ENCODE measurements at places on chromosomes 6 and 20. TPM values are rescaled to one million over a fixed set of nuclear protein-coding genes. Genes with fewer than 3 reads are reported as not detected.

The ELOVL2 gene
- total RNA-seq: 0.46 TPM

DNA sequence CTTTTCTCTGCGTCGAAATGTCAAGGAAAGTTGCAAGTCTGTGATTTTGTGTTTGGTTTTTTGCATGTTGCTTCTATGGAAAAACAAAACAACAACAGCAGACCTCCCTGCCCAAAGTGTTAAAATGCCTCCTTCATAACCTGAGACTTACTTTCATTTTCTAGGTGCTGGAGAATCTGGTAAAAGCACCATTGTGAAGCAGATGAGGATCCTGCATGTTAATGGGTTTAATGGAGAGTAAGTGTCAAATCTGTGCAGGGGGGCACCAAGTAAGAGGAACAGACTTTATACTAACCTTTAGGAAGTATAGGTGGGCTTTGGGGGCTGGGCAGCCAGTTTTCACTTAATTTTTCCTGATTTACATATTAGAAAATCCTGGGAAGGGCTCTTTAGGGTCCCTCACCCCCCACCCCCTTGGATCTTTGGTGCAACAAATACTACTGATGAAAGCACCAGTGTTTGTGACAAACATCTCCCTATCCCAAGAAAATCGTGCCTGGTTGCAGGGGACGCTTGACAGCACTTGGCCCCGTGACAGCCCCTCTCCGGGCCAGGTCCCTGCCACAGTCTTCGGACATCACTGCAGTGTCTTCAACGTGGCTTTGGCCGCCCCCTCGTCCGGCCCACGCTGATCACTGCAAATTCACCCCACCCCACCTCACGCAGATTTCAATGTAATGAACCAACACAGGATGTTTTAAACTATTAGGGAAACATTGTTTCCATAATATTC lies 43.1 kb downstream of the GNAS start:
- DNase-seq: no peak

GRCh38 chr20:6395695-6396094 lies 272.9 kb upstream of the FERMT1 start:
- DNase-seq: no peak

The GPRC6A gene
- not detected for total RNA-seq

The HLA-DRA gene
- 288 TPM for total RNA-seq

GRCh38 chr20:3203315-3204123 lies 963 bp downstream of the DDRGK1 start:
- no peak for DNase-seq

DNA sequence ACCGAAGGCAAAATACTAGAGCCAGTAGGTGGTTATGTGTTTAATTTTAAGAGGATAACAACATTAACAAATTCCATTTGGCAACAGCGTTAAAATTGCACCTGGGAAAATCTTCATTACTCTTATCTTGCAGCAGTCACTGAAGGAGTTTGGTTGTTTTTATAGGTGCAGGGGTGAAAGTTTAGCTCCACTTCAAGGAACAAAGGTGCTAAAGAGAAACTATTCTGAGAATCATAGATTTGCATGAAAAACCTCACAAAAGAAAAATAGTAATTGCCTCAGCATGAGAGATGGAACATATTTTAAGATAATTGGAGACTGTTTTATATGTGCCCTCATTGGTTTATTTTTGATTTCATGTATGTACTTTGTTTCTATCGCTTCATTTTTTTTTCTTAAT lies 444.4 kb downstream of the UTRN start:
- DNase-seq: no peak

GRCh38 chr20:25574411-25574810 lies 10.9 kb downstream of the NINL start:
- no peak for DNase-seq

The PACRG gene
- total RNA-seq: 1.3 TPM

The CST1 gene
- not detected for total RNA-seq

DNA sequence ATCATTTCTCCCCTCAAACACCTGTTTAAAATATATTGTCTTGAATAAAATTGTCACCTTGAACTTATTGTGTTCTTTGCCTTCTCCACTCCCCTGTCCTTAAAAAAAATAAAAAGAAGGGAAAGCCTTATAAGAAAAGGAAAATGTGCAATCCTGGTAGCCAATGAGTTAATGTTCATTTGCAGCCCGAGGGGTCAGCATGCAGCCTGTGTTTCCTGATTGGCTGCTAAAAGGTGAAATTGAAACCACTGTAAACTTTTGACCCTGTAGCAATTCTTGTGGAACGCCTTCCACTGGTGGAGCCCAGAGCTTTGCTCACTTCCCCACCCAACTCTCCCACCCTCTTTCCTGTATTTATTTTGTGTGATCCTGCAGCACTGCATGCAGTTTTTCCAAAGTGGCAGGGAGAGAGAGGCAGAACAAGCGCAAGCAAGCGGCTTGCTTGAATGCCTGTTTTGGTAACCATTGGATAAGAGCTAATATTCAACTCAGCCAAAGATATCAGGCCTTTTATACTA lies 74.9 kb downstream of the NCOA3 start:
- DNase-seq: no peak

The FOXF2 gene
- total RNA-seq: 1.1 TPM

The RAMACL gene
- 1.9 TPM for total RNA-seq

DNA sequence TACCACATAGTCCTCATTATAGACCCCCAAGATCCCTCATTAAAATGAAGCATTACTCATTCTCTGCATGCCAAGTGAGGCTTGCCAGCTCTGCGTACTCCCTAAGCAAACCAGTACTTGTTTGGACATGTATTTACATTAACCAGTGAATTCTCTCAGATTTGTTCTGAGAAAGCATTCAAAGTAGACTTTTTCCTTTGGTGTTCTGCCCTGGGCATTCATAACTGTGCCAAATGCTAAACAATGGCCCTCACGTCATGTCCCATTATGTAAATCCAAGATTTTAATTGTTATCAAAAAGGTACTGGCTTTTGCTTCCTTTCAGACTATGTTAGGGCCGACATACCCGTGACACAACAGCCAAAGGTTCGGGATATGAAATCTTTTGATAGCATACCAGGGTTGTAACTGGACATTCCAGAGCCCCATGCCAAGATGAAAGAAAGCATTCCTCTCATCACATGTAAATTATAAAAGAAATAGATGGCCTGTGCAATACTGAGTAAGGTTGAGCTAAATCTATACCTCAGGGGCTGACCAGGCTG lies 164.2 kb downstream of the ADAT2 start:
- DNase-seq: no peak

GRCh38 chr6:102197211-102197610 lies 803.7 kb downstream of the GRIK2 start:
- DNase-seq: no peak

The SLC13A3 gene
- total RNA-seq: 1.2 TPM

DNA sequence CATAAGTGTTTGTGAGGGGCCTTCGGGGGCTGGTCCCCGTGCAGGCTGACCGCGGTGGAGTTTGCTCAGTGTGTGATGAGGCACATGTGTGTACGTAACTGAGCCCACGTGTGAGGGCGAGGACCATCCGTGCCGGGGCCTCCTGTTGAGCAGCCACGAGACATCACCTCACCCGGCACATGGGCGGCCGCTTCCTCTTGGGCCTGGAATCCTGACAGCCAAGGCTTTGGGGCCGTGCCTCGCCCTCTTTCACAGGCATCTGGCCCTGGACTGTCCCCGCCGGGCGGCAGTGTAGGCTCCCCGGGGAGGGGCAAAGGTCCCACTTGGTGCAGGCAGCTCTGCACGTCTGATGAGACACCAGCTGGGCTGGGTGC lies 202.3 kb downstream of the DLL1 start:
- DNase-seq: peak; percentile 18

DNA sequence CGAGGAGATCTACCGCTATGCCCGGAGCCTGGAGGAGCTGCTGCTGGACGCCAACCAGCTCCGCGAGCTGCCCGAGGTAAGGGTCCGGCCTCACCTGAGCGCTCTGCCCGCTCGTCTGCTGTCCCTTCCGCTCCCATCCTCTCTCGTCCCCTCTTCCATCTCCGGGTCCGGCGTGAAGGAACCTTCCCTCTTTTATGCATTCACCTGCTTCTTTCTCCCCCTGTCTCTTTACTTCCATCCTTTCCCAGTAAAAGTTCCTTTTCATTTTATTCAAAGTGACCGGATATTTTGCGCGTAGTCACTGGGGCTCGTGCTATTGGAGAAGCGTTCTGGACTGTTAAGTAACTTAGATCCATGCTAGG lies 516 bp downstream of the LRRC1 start:
- DNase-seq: no peak

The DYNLT2 gene
- 2.5 TPM for total RNA-seq

DNA sequence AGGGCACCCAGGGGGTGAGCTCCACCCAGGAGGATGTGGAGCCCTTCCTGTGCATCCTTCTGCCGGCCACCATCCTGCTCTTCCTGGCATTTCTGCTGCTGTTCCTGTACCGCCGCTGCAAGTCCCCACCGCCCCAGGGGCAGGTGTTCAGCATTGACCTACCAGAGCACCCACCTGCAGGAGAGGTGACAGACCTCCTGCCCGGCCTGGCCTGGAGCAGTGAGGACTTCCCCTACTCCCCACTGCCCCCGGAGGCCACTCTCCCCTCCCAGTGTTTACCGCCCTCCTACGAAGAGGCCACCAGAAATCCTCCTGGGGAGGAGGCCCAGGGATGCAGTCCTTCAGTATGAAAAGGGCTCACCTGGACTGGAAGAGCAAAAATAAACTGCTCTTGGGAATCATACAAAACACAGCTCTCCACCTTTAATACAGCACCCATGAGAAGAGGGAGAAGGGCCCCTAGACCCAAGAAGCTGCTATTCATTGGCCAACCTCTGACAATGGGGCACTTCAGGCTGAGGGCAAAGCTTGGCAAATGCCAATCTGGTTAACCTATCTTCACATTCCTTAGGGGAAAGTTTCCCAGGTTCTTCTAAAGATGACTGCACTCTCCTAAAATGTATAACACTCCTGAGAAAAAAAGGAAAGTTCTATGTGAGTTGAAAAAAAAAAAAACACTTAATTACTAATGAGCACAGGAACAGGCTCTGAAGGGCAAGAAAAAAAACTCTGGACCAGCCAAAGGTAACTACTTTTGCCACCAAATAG lies 5.0 kb downstream of the SMIM28 start:
- DNase-seq: no peak

DNA sequence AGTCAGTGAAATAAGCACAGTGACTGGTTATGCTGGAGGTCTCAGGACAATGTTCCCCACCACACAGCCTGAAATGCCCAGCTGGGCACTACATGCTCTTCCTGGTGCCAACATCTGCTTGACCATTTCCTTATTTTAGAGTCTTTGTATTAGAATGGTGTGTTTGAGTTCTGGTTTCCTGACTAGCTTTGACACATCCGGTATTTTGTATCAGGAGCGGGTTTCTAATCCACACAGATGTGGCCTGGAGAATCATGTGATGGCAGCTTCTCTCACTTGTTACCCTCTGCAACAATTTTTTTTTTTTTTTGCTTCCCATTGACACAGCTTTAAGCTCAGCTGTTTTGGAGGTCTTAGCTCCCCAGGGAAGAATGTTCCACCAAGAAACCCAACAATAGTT lies 164.5 kb upstream of the CST7 start:
- DNase-seq: no peak

DNA sequence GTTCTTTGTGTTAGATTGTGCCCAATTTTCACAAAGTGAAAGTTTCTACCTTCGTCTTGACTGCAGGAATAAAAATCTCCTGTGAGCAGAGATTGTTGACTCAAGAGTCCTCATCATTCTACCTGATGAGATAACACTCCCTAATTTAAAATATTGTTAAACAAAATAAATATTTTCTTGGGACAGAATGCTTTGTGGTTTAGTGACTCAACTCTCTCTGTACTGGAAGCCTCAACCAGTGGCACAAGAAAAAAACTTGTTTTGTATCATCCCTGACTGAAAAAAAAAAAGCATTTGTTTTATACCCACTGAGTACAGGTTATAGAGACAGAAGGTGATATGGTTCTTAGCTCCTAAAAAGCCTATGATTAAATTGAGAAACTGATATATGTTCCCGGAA lies 78.9 kb downstream of the CRYBG1 start:
- DNase-seq: no peak

DNA sequence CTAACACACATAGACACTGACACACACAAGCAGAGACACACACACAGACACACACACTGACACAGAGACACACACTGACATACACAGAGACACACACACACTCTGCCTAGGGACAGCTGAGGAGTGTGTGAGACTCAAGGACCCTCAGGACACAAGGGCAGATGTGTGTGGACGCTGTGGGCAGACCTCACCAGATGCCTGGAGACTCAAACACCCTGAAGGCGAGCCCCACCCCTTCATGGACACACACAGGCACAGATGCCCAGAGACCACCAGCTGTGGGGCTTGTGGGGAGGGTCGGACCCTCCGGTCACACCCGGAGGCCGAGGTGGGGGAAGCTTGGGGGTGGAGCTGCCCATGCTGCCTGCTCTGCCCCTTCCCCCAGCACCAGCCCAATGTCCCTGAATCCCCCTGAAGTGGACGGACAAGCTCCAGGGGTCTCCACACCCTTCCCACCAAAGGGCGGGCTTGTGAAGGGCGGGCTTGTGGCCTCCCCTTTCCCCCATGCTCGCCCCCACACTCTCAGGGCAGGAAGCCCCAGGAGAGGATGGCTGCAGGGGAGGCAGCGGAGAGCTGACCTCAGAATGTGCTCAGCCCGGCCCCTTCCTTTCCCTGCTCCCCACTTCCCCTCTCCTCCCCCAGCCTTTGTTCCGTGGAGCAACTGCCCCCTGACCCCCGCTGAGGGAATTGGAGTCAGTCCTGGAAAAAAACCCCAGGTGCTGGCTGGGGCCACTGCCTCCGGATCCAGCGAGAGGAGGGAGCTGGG lies 13.9 kb upstream of the ABHD16B start:
- DNase-seq: no peak

The HAO1 gene
- not detected for total RNA-seq

The HRH3 gene
- not detected for total RNA-seq

GRCh38 chr6:117607511-117607910 lies 5.2 kb upstream of the GOPC start:
- DNase-seq: no peak

The BPIFB2 gene
- total RNA-seq: not detected

DNA sequence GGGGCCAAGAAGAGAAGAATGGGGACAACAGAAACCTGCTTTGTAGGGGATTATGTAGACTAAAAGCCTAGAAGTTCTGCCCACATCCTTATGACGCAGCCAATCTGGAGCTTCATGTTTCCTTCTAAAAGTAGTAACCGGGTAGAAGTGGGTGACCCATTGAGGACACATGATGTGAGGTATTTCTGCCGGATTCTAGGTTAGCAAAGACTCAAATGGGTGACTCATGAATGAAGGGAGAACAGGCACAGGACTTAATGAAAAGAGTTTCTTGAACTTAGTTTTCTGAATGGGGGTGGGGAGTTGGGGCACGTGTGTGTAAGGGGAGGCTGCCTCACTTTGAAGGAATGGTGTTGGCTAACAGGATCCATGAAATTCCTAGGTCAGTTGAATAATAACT lies 68.8 kb downstream of the CDS2 start:
- no peak for DNase-seq

The DUSP15 gene
- 0.84 TPM for total RNA-seq

DNA sequence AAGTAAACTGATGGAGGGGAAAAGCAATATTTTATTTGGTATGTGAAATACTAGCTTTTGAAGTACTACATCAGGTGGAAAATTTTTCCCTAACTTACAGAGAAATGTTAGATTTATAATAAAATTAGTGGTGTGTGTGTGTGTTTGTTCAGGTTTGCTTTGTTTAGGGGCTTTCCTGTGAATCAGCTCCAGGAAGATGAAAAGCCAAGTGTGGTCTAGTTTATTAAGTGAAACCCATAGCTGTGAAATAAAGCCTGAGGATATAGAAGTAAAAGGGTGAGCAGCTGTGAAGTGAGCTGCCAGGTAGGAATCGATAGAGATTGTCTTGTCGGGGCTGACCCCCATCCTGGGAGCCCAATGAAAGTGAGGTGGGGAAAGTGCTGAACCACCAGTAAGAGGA lies 347.6 kb upstream of the IMPG1 start:
- no peak for DNase-seq
